NCI-H1694 treated with DMSO at 0.1 percent for 48 hours (cell line): ENCODE measurements at places on chromosomes 13 and 19.
A peak's percentile ranks its signal among the peaks of the same experiment; 100 is the strongest.

GRCh38 chr13:40221460-40222201 is 444.8 kb downstream of the FOXO1 start:
- DNase-seq, result no peak

DNA sequence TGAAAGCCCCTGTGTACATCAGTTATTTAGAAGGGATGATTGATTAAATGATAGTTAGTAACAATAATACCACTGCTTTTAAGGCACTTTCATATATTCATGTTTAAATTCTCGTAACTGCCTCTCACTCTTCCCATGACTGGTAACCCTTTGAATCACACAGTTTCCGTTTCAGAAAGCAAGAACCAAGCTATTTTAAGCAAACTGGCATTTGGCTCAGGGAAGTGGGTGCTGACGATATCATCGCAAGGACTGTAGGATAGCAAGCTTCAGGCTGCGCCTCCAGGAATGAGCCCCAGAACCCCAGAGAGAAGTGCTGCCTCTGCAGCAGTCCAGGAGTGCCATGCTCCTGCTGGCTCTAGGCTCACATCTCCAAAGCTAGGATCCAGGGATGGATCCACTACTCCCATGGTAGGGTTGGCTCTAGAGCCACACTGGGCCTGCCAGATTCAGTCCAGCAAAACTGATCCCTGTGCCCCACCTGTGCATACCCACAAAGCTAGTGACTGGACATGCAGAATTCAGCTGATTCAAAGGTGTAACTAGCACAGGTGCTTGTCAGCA is 313.5 kb downstream of the SLC7A1 start:
- no peak for DNase-seq

- no peak for DNase-seq
Measured at GRCh38 chr19:40684280-40684679, 6.2 kb downstream of the NUMBL start.

DNA sequence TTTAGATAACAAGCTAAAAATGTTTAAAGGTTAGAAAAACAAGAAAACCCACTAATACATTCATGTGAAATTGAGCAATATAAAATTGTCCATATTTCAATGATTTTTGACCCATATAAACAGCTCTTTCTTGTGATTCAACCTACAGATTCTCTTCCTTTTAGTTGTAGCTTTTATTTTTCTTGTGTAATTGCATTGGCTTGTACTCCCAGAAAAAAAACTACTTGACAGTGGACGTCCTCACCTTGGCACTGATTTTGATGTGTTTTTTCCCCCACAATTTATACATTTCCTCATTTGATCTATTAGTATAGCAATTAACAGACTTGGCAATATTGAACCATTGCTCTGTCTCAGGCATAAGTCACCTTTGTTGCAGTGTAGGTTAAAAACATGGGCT is 4.7 kb downstream of the CCDC194 start:
- DNase-seq, result no peak

DNA sequence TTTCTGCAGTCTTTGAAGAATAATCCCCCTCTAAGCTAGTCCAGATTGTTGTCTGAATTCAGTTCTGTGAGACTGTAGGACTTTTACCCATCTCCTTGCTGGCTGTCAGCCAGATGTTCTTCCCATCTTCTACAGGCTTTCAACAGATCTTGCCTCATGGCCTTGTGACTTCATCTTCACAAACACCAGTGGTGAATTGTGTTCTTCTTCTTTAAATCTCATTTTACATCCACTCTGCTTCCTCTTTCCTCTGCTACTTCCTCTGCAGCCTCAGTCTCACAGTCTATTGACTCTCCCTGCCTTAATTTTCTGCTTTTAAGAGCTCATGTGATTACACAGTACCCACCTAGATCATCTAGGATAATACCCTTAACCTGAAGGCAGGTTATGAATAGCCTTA is 859.0 kb upstream of the SLITRK1 start:
- no peak for DNase-seq

DNA sequence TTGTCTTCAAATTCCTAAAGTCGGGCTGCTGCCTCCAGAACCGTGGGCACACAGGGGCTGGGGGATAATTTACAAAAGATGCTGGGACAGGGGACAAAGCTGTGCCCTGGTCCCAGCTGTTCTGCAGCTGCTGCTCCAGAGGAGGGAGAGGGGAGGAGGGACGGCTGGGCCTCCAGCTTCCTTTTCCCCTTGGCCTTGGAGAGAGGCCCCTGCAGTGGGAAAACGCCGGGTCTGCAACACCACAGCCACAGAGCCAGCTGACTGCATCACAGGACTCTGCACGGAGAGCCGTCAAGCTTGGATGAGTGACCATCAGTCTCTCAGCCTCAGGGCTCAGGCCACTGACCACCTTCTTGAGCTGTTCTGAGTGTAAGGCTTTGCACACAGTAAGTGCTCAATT is 6.1 kb downstream of the DOCK6 start:
- DNase-seq, result no peak

DNA sequence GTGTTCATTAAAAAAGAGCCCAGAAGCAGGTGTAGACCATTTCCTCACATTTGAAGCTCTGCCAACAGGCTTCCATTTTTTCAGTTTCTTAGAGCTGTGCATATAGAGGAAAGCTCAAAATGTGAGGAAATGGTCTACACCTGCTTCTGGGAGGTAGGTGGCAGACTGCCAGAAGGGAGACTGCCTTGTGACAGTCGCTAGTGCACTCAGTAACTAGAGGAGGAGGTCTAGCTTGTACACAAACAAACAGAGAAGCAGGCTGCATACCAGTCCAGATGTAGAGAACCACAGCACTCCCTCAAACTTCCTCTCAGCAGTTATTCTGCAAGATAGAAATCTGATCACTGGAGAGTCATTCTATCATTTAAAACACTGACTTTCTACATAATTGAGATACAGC is 800.2 kb downstream of the EFNB2 start:
- DNase-seq, result no peak

GRCh38 chr13:102561933-102562332 is 34.9 kb upstream of the TPP2 start:
- DNase-seq, result no peak

DNA sequence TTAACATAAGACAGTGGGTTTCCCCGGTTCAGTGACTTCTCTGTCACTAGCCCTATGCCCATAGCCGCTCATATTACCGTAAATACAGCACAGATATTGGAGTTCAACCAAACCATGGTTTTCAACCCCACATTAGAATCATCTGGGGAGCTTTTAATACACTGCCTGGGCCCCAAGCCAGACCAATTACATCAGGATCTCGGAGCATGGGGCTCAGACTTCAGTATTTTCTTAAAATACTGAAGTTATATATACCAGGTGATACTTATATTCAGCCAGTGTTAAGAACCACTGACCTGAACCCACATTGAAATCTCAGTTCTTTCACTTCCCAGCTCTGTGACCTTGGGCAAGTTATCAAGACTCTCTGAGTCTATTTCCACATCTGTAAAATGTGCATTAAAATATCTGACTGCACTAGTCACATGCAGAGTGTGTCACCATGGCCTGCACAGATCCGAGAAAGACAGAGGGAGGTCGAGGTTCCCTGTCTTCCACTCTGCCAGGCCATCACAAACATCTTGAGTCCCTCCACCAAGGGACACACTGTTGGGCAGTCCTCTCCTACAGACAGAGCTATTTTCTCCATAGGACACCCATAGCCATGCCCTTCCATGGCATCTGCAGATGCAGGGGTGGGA is 32.2 kb upstream of the IPO5 start:
- DNase-seq, result no peak

DNA sequence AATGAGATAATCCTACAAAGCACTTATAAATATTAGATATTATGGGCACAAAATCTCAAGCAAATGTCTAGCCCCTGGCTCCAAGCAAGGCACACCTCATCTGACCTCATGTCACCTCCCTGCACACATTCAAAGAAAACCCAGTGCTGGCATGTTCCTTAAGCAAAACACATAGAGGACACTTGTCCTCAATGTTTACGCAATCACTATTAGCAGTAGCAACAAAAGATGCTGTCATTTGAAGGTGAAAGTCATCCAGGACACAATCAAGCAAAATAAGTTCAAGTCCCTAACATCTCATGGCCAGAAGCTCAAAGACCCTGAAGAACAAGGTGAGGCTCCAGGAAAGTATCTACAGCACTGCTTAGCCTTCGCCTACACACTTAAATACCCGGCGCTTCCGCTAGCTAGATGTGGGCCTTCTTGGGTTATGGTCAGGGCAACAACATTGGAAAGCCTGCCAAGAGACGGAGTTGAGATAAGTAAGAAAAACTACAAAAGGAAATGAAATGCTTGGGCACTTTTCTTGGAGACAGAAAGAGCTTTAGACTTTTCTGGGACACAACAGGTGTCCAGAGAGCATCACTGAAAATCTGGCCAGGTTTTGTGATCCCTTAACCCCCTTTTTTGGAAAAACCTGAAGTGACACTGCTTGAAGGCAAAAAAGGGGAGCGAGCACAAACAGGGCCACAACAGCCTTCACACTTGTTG is 85.7 kb downstream of the FOXO1 start:
- no peak for DNase-seq

- DNase-seq, result no peak
Measured at GRCh38 chr13:48563626-48564025, 30.7 kb upstream of the RCBTB2 start.

- no peak for DNase-seq
Measured at GRCh38 chr13:66830940-66831716, 399.0 kb downstream of the PCDH9 start.

GRCh38 chr13:98466634-98467236 is 110.2 kb downstream of the STK24 start:
- peak; percentile 57 for DNase-seq

- DNase-seq, result no peak
Measured at GRCh38 chr13:30078059-30078458, 227.6 kb upstream of the UBL3 start.

- DNase-seq, result no peak
Measured at GRCh38 chr19:51016798-51017683, 2.5 kb downstream of the KLK10 start.

GRCh38 chr13:85603735-85604134 is 195.5 kb downstream of the SLITRK6 start:
- no peak for DNase-seq

DNA sequence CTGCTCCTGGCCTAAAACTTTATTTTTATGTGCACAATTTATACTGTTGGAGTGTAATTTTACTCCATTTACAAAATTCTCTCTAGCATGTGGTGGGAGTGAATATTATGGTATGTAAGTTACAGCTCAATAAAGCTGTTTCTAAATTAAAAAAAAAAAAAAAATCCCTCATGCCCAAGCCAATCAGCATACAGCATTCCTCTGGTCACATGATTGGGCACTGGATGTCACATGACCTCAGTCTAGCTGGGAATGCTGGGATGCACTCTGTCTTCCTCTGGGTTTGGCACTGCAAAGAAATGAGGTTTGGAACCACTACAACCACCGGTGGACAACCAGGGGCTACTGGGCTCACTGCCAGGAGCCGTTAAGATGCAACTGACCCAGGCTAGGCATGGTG is 67.6 kb downstream of the ZNF557 start:
- DNase-seq, result no peak

DNA sequence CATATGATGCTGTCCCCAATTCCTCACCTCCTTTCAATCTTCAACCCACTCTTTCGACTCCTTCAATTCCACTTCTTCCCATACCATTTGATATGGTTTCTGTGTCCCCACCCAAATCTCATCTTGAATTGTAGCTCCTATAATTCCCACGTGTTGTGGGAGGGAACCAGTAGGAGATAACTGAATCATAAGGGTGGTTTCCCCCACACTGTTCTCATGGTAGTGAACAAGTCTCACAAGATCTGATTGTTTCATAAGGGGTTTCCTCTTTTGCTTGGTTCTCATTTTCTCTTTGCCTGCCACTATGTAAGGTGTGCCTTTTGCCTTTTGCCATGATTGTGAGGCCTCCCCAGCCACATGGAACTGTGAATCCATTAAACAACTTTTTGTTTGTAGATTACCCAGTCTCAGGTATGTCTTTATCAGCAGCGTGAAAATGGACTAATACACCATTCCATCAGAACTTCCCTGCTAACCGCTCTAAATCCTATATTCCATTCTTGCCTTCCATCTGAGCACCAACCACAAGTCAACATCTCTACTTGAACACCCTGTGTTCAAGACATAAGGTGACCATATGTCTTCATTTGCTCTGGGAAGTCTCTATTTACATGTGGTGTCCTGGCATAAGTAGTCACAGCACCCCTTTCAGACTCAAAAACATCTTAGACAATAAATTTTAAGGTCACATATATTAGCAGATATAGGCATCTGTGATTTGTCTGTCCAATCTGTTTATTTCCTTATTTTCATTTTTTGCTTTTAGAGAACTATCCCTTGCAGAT is 122.9 kb downstream of the TSHZ3 start:
- DNase-seq, result no peak

GRCh38 chr13:33081666-33082065 is 65.4 kb downstream of the KL start:
- no peak for DNase-seq

DNA sequence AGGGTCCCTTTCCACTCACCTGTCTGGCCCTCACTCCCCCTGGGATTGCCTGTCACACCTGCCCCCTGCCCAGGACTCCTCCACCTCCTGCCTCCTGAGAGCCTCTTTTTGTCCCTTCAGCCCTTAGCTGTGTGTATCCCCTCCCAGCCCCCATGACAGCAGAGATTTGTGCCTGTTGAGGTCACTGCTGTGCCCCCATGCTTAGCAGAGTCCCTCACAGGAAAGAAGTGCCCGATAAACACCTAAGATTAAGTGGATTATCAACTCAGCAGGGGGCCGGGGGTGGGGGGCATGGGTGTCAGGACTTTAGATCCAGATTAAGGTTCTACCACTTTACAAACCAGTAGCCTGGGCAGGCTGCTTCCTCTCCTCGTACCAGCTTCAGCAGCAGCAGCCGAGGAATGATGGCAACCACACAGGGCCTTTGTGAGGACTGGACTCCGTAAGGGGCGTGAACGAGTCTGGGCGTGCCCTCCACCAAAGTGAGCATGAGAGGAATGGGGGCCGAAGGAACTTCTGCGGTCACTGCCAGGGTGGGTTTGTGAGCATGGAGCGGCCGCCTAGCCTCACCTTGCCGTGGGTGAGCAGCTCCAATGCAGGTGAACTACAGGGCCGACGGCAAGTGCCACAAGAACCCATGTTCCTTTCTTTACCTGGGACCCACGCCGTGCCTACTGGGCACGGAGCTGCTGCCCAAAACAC is 36.1 kb downstream of the ZNF787 start:
- no peak for DNase-seq

- no peak for DNase-seq
Measured at GRCh38 chr13:42600943-42601342, 27.0 kb downstream of the TNFSF11 start.

GRCh38 chr13:83086088-83086487 is 796.2 kb downstream of the SLITRK1 start:
- DNase-seq, result no peak

- no peak for DNase-seq
Measured at GRCh38 chr19:30596813-30597399, 224.7 kb downstream of the ZNF536 start.

GRCh38 chr13:23966221-23966690 is 69.0 kb upstream of the C1QTNF9B start:
- DNase-seq, result no peak

- no peak for DNase-seq
Measured at GRCh38 chr13:65453982-65454381, 1776.2 kb downstream of the PCDH9 start.

- DNase-seq, result no peak
Measured at GRCh38 chr13:79781829-79782540, 301.0 kb downstream of the NDFIP2 start.
